ENCODE measurements at places on chromosomes 1 and 21.

DNA sequence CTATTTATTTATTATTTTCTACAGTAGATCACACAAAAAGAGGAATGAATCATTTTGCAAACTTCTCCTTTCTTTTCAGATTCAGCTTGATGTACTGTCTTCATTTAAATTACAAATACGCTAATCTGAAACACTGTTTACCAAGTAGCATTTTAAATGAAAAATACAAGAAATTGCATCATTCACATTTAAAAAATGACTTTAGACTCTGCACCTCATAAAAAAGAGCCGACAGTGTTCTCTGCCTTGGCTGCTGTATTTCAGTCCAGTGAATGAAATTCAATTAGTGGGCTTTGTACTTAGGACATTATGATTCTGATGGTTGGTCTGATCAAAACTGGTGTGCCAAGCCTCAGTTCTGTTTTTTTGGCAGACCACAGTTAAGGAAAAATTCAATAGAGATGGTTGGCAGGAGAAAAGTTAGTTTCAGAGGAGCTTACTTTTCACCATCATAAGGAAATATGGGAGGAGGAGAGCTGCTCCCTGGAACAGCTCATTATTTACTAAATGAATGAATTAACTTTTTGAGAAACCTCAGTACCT, 222.4 kb upstream of the ESRRG start:
- no peak for DNase-seq

DNA sequence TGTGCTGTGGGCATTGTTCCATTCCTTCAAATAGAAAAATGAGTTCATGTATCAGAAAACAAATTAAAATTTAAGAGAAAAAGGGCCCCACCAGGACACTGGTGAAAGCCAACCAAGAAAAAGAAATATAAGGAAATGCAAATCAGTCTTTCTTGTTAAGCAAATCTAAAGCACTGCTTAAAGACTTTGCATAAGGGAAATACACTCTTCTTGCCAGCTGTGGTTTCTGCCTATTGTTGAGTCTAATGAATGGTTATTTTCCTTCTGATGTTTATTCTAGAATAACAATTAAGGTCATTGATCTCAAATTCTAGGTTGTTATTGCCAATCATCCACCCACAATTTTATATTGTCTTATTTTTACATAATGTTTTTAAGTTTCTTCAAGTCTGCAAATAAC, 158.6 kb upstream of the SNX7 start:
- no peak for DNase-seq

DNA sequence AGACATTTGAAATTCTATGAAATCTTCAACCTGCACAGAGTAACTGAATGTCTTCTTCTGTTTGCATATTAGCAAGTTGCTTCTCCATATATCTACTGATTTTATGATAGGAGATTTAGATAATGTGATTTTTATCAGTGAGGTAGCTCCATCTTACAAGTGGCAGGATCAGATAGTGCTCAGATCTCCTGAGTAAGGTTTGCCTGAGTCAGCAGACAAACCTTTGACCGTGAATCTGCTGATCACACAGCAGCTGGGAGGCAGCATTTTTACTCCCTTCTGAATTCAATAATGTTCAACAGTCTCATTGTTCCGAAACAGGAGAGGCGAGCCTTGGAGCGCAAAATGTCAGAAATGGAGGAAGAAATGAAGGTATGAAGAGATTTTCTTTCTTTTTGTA, 141.4 kb downstream of the SYT2 start:
- DNase-seq: no peak

DNA sequence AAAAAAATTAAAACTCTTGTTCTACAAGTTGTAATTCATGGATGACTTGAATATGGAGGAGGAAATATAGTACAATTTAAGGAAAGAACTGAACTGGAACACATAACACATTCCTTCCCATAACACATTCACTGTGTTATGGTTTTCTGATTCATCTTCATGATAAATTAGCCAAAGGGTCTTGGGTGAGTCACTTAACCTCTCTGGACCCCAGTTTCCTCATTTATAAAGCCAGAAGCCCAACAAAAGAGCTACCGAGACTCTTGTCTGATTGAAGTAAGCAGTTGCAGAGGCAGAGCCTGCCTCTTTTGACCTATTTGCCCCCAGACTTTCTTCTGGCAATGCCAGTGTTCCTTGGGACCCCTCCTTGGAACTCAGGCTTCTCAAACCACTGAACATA, 161.9 kb upstream of the KCTD3 start:
- DNase-seq: no peak

- no peak for DNase-seq
These were observed 6.5 kb downstream of the LRP8 start for GRCh38 chr1:53321366-53321765.

DNA sequence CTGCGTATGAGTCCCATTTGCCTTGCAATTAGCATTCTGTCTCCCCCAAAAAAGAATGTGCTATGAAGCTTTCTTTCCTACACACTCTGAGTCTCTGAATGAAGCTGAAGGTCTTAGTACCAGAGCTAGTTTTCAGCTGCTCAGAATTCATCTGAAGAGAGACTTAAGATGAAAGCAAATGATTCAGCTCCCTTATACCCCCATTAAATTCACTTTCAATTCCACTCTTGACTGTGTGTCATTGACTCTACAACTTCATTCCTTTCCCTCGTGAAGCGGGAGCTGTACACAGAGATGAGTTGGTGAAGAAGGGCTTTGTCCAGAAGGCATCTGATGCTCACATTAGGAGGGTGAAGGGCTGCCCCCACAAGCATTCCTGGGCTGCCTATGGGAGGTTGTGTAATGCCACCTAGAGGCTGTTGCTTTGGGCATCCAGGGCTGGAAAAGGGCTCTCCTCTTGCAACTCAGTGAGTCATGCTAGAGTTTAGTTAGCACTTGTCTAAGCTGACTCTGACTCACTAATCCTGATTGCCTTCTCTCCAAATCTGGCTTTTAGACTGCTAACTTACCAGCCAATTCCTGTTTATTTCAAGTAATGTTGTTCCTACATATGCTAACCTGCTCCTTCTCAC, 1.8 kb downstream of the SPRR1B start:
- DNase-seq: no peak

DNA sequence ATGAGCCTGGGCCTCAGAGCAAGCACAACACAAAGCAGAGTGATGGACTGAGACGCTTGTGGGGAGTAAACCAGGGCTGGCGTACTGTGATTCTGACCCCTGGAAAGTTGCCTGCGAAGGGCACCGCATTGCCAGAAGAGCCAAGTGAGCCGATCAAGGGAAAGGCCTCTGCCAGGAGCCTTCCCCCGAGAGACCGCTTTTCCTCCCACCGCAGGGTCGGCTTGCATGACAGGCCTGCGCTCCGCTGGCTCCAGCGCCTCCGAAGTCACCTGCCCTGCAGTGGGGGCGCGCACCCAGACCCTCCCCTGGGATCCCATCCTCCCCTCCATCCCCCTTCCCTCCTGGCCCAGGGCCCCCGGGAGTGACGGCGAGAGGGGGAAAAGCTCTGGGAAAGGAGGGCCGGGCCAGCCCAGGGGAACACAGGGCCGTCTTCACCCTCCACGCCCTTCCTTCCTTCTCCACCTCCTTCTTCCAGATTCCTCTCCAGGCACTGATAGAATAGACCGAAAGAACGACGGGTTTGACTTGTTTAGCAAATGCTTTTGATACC, 165.0 kb downstream of the TRIM33 start:
- no peak for DNase-seq

DNA sequence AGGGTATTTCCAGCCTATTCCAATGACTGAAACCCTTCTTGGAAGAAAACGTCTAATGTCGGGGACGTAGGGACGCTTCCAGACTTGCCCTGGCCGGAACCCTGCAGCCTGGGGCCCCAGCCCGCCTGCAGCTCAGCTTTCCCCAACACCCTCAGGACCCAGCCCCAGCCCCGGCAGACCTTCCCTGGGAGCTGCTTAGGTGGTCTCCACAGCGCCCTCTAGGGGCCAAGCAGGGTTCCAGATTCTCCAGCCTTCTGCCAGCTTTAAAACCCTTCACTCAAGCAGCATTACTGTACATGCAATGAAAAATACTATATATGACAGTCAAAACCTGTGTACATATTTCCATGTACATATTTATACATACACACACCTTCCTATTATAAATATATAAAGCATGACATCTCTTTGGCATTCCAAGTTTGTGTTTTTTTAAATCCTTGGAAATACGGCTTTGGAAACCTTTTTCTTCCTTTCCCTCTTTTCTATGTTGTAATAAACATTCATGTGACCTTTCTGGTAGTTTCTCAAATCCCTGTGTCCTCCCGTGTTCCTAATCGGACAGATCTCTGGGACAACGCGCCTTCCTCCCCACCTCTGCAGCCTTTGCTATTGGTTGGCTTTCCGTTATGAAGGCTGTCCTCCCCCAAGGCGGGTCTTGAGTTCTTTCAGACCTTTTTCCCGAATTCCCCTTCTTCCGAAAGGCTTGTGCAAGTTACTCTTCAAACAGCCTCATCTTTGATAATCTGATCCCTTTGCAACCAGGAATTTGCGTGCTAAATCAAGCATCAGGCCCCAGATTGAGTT, 60.3 kb downstream of the STUM start:
- peak; percentile 83 for DNase-seq

DNA sequence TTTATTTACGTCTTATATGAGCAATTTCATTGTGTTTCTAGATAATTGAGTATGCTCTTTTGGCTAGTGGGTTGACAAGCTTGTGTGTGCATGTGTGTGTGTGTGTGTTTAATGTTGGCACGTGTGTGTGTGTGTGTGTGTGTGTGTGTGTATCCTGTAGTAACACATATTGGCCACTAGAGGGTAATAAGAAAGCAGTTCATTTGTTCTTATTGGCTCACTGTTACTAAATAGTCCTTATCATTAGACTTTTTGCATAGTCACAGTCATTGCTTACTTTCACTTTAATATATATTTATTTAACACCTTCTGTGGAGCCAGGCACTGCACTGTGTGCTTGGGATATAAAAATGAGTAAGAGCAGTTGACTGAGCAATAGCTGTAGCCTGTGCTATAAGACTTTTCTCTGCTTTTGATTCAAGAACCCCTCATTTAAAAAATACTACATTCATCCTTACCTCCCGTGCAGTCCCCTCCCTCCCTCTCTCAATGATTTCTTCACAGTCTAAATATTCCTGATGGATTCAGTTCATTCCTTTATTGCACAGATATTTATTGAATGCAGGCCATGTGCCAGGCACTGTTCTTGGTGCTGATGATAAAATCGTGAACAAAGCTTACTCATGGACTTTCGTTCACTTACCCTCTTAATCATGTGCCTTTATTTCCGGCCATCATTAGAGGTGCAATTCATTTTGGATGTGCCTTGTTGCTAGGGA, 96.7 kb downstream of the DYRK1A start:
- no peak for DNase-seq

GRCh38 chr21:30240661-30241060, 24.8 kb upstream of the CLDN8 start:
- DNase-seq: no peak

DNA sequence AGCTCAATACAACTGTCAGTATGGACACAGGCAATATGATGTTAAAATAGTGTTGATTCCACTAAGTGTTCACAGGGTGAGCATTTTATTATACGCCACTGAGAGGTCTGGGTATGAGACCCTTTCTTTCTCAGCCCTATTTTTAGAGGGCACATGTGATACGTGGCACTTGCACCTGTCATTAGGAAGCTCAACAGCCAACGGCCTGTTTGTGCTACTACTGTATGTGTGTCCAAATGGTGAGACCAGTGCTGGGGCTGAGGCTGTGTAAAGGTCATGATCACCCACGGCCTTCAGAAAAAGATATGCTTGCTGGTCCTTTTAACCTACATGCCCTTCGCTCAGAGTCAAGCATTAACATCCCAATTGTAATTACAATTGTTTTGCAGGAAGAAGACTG, 176.2 kb downstream of the DUSP10 start:
- no peak for DNase-seq

DNA sequence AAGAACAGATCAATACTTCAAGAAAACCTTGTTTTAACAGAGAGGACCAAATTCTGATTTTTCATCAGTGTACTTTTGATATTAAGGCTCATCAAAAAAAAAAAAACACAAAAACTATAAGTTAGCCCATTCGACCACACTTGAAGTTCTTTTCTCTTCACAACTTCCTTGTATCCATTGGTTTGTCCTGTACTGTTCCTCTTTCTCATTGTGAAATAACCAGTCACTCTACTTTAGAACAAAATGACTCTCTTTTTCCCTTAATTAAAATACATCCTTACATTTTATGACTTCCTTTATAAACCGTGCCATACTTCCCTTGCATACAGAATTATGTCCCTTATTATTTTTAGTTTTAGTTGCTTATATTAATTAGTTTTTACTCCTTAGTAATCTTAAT, 8.4 kb downstream of the QSOX1 start:
- no peak for DNase-seq

DNA sequence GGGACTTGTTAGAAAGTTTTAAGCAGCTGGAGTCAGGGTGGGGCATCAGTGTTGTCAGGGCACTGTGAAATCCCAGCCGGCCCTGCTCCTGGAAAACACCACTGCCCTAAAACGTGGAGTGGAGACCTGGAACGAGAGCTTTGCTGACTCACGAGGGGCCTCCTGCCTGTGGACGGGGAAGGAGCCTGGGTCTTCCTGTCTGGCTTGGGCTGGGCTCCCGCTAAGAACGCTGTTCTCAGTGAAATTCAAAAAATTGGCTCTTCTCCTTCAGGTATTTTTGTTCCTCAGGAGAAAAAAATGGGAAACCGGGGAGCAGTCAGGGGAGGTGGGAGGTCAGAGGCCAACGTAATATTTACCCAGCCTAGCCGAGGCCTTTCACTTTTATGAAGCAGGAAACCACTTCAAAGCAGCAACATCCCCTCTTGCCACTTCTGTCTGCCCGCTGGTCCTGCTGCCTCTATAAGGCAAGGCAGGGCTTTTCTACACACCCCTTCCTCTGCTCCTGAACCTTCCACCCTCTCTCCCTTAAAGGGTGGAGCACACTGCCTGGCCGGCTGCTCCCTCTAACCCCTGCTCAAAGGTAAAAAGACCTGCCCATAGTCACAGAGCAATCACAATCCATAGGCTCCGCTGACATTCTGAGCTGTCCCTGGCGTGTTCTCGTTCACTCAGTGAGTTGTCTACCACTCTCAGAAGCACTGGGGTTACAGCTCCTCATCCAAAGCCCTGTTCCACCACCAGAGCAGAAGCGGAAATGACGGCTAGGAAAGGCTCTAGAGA, 8.0 kb downstream of the PLXNA2 start:
- no peak for DNase-seq

DNA sequence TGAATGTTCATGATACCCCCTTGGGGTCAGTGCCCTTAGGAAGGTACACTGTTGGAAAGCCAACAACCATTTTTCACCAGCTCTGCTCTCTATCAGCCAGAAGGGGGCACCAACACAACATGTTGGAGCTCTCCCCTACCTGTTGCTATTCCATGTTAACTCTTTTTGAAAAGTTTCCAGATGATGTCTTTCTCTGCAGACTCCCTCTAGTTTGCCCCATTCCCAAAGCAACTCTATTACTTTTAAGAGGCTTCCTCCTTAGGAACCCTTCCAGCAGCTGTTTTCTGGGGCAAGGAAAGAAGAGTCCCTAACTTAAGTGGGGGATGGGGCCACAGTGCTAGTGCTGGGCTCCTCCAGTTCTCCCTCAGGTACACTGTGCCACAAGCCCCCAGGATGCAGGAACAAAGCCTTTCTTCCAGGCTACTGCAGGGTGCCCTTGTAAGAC, 22.9 kb upstream of the NDC1 start:
- DNase-seq: peak; percentile 32

DNA sequence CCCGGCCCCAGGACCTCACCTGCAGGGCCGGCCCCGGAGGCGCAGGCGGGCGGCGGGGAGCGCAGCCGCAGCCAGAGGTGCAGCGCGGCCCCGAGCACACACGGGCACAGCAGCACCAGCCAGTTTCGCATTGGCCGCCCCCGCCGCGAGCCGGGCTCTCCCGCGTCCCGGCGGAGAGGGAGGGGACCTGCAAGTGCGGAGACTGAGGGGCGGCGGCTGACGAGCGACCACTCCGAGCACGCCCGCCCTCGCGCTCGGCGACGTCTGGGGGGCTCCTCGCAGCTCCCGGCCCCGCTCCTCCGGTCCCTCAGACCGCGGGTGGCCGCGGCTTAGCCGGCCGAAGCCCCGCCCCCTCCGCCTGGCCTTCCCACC, at the start of gene B3GALNT2:
Gene B3GALNT2, minus strand, starts transcription at position 331 of the 372 bp plus-strand sequence. Its CDS starts 200 bp downstream, at position 131.
- no peak for DNase-seq
